Epithelial cell of proximal tubule (primary cell): ENCODE measurements at places on chromosomes 6 and 20. TPM values are rescaled to one million over a fixed set of nuclear protein-coding genes. Genes with fewer than 3 reads are reported as not detected.

GRCh38 chr6:12890171-12890790 is 173.7 kb downstream of the PHACTR1 start:
- no peak for DNase-seq

Gene SLA2
- total RNA-seq: not detected in 2 replicates

DNA sequence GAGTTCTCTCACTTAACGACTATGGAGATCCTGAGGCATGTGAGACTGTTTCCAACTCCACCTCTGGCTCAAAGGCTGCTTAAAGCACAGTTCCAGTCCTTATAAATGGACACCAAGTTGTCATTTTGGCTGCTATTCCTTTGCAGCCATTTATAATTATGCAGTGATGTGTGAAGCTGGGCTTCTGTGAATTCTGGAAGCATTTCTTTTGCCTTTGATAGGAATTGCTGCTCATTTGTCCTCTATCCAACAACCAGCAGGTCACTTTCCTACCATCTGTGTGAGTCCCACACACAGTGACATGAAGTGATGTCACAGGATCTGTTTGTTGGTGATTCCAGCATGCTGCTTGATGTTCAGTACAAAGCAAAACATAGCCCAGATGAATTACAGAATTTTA is 28.5 kb upstream of the EFHC1 start:
- DNase-seq: no peak

Gene TTPAL
- 7.9 and 11.0 TPM in 2 replicates for total RNA-seq

Gene TGM3
- total RNA-seq: not detected in 2 replicates
